Naive thymus-derived CD4-positive, alpha-beta T cell (primary cell): ENCODE measurements at places on chromosomes 3 and 15. TPM values are rescaled to one million over a fixed set of nuclear protein-coding genes. Genes with fewer than 3 reads are reported as not detected.

PROS1 gene
- not detected for total RNA-seq

KPNA1 gene
- 70.2 TPM for total RNA-seq

SEMA3G gene
- total RNA-seq, result 0.10 TPM in 1 of 2 replicates, not detected in the other

CIDEC gene
- total RNA-seq, result not detected

ARRDC4 gene
- total RNA-seq, result 6.8 TPM

GRCh38 chr3:188365184-188365583, 211.2 kb downstream of the LPP start:
- no peak for DNase-seq

DNA sequence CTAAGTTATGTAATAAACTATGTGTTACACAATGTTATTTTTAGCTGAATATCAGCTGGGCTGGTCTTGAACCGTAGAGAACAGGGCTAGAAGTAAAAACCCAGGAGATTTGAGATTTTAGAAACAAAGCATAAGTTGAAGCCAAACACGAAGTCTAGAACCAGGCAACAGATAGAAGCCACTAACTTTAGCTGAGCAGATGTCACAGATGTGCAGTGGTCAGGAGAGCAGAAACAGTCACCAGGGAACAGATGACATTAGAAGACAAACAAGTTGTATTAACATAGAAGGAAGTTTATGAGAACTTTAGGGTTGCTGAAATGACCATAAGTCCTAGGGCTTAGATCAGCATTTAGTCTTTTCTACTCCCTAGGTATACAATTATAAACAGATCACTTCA, 731.0 kb downstream of the ZNF385D start:
- no peak for DNase-seq

DNA sequence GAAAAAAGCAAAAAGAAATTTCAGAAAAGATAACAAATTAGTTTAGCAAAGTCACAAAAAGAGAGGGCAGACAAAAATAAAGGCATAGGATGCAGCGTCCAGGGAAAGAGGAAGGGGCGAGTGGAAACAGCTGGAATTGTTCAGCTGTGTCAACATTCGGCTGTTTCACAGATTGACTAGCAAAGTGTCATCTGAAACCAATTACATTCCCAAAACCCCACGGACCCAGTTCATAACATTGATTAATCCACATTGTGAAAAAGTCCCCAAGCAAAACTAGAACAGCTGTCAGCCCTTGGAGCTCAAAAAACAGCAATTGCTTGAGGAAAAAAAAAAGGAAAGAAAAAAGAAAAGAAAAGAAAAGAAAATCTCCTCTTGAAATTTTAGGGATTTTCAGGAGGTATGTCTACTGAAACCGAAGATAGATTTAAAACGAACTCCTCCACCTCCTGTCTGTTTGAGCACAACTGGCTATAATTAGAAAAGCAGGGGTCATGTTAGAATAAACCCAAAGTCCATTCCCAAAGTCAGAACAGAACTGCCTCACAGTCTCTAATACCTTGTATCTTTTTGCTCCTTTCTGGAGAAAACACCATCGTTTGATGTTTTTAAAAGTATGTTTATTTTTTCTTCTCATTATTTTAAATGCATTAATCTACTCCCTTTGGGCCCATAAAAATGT, 159.6 kb downstream of the RORA start:
- no peak for DNase-seq

GRCh38 chr15:45943240-45943639, 308.4 kb downstream of the SQOR start:
- no peak for DNase-seq

- no peak for DNase-seq
These were observed 56.9 kb downstream of the AMOTL2 start for GRCh38 chr3:134317106-134317947.

DNA sequence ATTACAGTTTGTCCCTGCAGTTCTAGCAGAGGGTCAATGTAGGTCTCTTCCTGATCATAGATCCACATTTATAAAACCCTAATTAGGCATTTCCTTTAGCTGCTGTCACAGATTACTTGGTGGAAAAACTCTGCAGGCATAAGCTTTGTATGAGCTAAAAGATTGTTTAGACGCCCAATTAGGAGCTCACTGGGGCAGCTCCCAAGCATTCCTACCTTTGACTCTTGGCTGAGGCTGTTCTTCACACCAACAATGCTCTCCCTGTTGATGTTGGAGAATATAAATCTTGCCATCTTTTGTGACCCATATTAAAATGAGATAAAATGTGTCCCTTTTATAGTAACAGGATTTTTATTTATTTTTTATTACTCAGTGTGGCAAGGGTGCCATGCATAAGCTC, 148.3 kb upstream of the TRIM42 start:
- no peak for DNase-seq

- DNase-seq, result no peak
These were observed 320.5 kb upstream of the UMPS start for GRCh38 chr3:124409650-124410275.

- no peak for DNase-seq
These were observed 64.5 kb upstream of the MLF1 start for GRCh38 chr3:158506456-158506855.
